ENCODE measurements at places on chromosomes 7 and 10.

GRCh38 chr10:15123749-15124184 lies 26.6 kb downstream of the RPP38 start:
- no peak for DNase-seq

DNA sequence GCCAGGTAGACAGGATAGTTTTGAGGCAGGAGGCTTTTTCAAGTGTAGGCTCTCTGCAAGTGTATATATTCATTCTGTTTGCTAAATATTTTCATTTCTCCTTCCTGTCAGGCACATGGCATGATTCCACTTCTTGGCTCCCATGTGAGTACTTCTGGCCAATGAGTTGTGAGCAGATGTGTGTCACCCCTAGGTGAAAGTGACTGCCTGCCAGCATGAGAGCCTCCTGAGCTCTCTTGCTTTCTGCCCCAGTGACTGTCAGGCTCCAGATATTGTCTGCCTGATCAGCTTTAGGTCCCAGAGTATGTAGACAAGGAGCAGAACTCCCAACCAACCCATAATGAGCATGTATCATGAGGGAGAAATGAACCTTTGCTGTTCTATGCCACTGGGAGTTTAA lies 257.6 kb upstream of the NPY start:
- DNase-seq: no peak

- no peak for DNase-seq
These were observed 226.9 kb downstream of the TNS3 start for GRCh38 chr7:47354831-47355541.

DNA sequence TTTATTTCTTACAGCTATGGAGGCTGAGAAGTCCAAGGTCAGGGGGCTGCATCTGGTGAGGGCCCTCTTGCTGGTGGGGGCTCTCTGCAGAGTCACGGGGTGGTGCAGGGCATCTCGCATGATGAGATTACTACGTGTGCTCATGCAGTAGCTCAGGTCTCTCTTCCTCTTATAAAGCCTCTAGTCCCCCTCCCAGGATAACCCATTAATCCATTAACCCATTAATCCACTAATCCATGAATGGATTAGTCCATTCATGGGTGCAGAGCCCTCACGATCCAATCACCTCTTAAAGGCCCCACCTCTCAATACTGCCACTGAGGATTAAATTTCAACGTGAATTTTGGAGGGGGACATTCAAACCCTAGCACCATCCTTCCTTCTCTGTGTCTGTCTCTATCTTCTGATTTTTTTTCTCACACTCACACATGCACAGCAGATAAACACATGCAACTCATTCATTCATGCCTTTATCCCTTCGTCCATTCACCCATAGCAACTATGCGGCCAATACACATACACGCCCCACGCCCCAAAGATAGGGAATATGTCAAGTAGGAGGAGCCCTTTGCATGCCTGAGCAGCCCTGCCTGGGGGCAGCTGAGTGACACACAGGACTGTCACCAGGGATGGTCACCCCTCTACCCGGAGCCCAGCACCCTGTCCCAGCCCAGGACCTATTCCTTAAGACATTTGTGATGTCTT lies 86.5 kb downstream of the C10orf105 start:
- DNase-seq: no peak

DNA sequence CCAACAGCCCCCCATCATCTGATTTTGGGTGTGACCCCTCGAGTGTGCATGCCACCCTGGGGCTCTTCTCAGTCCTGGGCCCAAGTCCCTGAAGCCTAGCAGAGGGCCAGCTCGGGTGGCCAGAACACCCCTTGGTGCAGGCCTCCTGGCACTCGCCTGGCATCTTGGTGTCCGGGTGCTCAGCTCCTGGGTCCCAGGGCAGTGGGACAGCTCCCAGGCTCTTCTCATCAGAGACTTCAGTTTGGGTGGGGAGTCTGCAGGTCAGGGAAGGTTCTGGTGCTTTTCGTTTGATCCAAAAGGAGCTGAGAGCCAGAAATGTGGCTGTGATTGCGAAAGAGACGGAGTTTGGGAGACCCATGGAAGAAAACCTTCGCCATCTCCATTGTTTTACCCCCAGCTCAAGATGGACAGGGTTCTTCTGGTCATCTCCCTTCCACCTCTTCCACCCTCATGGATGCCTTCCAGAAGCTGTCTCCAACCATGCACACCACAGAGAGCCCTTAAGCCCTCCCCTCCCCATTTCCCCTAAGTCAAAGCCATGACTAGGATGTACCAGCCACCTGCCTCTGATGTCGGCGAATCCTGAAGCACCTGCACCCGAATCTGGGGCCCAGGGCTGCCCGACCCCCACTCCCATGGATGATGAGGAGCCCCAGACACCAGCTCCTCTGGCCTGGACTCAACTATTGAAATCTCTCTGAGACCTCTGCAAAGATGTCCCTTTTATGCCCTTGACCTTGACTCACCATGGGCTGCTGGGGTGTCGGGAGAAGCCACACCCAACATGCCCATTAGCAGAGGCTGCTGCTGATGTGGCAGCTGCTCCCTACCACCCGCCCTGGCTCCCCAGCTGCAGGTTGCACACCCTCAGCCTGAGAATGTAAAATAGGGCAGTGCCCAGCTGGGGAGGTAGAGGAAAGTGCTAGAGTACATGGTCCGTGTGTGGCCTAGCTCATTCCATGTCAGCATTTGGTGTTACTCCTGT lies 55.3 kb downstream of the ADCYAP1R1 start:
- no peak for DNase-seq

- no peak for DNase-seq
These were observed 93.6 kb downstream of the ARHGAP22 start for GRCh38 chr10:48511066-48511874.

- peak; percentile 49 for DNase-seq
These were observed 21.9 kb downstream of the FRA10AC1 start for GRCh38 chr10:93680412-93681047.

DNA sequence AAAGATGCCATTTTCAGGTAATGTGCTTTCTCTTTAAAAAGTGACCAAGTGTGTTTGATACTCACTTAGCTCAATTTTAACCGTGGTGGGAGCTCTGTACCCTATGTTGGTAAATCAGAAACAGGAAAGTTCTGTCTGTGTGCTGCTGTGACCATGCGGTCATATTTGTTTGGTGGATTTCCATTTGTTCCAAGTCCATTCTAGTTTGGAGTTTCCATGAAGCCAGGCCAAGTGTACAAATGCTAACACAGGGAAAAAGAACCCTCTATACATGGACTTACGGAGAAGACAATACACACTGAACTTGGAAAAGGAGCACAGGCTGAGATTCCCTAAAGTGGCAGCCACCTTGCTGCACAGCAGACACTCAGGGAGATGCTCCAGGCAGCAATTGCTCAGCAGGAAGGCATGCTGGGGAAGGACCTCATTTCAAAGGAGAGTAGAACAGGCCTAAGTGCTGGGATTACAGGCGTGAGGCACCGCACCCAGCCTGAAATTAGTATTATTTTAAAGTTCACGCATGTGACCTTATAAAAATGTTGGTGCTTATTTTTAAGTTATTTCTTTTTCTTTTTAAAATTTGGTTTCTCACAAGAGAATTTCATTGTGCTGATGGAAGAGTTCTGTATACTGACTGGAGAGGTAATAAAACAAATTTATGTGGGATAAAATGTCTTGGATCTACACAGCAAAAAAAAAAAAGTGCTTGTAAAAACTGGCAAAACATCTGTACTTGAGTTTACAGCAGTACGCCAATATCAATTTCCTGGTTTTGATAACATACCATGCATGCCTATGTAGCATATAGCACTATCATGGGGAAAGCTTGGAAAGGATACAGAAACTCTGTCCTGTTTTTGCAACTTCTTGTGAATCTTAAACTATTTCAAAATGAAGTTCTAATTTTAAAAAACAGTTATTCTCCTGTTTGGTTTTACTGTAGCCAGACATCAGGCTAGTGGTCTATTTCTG lies 436.2 kb downstream of the KCNMA1 start:
- DNase-seq: no peak

GRCh38 chr7:112889268-112889667 lies 99.1 kb upstream of the TMEM168 start:
- DNase-seq: no peak

- no peak for DNase-seq
These were observed 13.9 kb upstream of the PLAC9 start for GRCh38 chr10:80118669-80119068.

- no peak for DNase-seq
These were observed 132.9 kb downstream of the ATXN7L1 start for GRCh38 chr7:105743351-105744090.

- no peak for DNase-seq
These were observed 563.2 kb downstream of the DNAJB6 start for GRCh38 chr7:157900011-157900410.

DNA sequence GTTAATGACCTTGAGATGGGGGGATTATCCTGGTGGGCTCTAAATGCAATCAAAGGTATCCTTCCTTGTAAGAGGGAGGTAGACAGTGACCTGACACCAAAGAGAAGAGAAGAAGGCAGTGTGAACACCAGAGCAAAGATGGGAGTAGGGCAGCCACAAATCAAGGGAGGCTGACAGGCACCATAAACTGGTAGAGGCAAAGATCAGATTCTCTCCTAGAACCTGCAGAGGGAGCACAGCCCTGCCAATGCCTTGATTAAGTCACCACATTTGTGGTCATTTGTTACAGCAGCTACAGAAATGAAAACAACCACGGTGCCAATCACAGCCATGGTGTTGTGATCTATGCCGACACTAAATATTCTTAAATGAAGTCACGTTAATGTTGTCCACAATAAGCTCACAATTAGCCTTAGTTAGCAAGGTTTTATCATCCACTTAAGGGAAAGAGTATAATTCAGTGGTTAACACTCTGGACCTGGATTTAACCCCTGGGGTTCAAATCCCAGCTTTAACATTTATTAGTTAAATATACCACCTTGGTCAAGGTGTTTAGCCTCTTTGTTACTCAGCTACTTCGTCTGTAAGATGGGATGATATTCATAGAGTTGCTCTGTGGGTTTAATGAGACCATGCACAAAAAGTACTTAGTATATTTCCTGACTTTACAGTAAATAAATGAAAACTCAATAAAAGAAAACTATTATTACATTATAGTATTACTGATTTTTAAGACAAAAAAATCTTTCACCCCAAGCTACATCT lies 70.8 kb downstream of the SGMS1 start:
- no peak for DNase-seq

DNA sequence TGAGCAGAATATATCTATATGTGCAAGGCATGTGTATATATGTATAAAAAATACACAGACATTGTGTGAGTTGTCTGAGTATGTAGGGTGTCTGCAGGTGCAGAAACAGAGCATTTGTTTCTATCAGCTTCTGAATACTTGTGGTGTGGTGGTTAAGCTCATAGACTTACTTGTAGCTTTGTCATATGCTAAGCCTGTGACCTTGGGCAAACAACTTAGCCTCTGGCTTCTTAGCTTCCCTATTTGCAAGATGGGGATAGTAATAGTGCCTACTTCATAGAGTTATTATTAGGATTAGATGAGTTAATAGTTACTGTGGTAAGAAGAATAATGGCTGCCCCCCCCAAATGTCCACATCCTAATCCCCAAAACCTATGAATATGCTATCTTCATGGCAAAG lies 28.2 kb upstream of the PAX2 start:
- DNase-seq: no peak

- DNase-seq: peak; percentile 62
These were observed 17.5 kb upstream of the NOM1 start for GRCh38 chr7:156932006-156932405.

DNA sequence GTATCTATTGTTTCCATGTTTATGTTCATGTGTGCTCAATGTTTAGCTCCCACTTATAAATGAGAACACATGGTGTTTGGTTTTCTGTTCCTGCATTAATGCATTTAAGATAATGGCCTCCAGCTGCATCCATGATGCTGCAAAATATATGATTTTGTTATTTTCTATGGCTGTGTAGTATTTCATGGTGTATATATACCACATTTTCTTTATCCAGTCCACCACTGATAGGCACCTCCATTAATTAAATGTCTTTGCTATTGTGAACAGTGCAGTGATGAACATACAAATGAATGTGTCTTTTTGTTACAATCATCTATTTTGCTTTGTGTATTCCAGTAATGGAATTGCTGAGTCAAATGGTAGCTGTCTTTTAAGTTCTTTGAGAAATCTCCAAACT lies 329.4 kb upstream of the MAGI2 start:
- no peak for DNase-seq

DNA sequence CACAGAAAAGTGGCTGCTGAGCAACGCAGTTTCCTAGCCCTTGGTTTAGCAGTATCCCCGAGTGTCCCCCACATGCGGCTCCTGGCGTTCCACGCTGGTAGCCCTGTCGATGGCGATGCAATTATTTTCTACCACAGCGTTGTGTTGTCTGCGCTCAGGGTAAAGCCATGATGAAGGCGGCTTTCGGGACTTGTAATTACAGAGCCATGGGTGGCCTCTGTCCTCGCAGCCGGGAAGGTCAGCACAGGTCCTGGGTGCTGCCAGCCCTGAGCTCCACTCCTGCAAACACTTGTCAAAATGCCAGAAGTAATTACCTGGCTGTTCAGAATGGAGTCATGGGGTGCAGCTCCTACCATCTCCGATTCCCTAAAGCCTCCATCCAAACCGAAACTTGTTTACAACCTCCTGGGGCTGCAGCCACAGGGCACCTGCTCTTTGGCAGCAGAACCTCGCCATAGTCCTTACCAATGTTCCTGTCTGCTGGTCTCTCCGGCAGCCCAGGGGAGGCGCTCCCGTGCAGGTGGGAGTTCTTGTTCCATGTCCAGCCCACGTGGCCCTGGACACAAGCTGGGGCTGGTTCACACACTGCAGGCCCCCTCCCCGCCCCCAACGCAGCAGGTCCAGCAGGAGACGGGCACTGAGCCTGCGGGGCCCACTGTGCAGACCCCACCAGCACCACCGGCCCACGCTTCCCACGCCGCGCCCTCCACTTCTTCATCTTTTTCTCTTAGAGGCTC lies 512.6 kb downstream of the PTPRN2 start:
- DNase-seq: peak; percentile 98

DNA sequence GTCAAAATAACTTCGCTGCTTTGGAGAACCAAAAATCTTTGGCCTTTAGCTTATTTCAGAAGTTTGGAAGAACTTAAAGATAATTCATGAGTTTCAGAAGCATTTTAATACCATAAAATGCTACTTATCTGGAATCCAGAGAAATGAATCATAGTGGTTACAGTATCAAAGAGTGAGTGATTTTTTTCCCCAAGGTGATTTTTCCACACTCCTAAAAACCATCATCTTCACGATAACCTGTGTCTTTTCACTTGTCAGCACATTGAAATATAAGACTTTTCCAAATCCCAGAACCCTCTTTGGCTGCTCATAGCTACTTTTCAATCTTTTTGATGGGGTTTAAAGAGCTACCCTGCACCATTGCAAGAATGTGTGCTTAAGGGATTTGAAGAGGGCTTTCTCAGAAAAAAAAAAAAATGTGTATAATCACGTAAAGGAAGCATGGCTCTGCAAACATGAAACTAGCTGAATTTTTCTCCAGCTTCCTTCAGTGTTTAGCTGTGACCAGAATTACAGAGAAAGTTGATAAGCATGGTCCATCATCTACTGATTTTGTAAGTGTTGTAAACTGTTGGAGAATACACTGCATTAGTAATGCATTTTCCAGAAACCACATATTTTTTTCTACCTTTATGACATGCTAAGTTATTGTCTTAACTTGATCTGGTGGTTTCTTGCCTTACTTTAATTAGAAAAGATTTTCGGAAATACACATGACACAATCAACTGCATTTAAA lies 134.9 kb downstream of the BICC1 start:
- DNase-seq: no peak

Measured in NCI-H146 (cell line).